GM12891 (cell line): ENCODE measurements at places on chromosomes 5 and 9.

DNA sequence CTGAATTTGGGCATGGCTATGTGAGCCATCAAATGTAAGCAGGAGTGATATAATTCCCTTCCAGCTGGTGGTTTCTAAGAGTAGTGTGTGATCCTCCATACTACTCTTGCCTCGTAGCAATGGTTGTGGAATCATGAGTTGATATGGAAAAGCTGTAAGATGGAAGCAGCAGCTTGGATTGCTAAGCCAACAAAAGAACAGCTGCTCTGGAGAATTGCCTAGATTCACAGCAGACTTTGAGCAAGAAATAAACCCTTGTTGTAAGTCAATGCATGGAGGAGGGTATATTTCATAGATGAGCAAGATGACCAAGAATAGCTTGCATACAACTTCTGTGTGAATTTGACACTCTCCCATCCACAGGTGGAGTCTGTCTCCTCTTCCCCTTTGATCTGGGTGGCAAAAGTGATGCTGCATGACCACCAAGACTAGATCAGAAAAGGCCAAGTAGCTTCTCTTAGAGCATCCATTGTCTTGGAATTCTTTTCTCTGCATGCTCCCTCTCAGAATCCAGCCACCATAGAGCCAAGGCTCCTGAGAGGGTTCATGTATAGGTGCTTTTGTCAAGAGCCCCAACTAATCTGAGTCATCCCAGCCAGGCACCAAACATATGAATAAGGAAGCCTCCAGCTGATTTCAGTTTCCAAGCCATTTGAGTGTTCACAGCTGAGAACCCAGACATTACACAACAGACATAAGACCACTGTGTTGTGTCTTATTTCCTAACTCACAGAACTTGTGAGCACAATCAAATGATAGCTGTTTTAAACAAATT, 79.0 kb downstream of the PRLR start:
- no peak for DNase-seq

DNA sequence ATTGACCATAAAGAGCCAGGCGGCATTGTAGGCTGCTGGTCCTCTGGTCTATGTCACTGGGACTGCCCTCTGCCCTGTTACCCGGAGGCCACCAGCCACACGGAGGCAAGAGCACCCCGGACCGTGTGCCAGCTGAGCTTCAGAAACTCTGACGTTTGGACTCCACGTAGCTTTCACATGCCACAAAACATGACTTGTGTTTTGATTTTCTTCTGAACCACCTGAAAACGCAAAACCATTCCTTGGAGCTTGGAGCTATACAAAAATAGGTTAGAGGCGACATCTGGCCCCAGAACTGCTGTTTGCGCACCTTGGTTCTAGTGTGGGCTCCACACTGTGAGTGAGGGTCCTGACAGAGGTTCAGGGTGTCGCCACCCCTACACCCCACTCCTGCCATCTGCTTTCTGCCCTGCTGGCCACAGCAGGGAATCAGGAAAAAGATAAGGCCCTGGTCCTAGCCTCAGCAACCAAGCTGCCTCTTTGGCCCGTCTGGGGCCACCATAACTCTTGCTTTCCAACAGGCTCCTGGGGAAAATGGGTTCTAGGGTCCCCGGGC, 151.3 kb upstream of the IRX2 start:
- no peak for DNase-seq

DNA sequence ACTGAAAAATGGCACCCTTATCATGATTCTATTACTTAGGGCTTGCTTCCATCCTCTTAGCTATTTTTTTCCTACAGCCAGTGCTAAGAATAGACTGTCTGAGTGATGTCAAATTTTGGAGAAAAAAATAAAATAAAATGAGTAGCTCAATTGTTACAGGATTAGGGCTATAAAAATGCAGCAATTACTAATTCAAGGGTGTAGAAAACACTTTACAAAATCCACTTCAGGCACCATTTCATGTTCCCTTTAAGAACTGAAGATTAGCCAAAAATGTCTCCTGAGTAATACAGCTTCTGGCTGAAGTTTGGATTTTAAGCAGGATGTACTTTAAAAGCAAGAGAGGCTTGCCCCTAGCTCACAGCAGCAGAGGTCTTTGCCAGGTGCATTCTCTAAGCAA, 240.5 kb upstream of the IRX1 start:
- DNase-seq: no peak

GRCh38 chr9:125043148-125043547, 100.2 kb downstream of the SCAI start:
- no peak for DNase-seq

DNA sequence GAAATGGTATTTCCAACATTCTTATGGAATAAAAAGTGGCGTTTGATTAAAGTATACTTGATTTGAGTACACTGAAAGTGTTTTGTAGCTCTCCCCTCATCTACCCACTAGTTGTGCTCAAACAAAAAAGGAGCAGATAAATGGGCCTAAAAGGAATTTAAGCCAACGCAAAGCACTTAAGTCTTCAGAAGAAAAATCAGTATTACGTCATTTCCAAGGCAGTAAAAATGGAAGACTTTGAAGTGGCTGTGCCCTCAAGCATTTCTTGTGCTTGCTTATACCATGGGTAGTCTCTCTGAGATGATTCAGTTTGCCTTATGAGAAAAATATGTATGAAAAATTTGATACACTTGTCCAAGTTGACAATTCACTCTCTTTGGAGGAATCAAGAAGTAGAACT, 279.9 kb upstream of the CD180 start:
- DNase-seq: no peak

DNA sequence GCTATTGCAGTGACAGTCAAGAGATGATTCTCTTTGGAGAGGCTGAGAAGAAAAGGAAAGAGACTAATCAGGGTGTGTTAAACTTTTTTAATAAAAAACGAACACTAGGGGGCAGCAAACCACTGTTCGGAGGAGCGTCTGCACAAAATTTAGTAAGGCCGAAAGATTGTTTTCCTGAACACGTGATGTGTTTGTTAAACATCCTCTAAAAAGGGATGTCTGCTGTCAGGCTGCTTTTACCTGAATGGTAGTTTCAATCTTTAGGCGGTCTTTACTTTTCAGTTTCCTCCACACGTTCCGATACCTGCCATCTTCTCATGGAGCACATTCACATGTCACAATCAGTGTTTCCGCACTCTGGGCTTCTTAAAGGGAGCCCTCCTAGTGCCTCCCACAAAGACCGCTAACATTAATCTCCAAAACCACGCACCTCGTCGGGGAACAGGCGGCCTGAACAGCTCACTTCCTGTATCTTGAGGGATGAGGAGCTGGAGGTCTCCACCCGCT, 125.2 kb downstream of the GPBP1 start:
- DNase-seq: no peak

DNA sequence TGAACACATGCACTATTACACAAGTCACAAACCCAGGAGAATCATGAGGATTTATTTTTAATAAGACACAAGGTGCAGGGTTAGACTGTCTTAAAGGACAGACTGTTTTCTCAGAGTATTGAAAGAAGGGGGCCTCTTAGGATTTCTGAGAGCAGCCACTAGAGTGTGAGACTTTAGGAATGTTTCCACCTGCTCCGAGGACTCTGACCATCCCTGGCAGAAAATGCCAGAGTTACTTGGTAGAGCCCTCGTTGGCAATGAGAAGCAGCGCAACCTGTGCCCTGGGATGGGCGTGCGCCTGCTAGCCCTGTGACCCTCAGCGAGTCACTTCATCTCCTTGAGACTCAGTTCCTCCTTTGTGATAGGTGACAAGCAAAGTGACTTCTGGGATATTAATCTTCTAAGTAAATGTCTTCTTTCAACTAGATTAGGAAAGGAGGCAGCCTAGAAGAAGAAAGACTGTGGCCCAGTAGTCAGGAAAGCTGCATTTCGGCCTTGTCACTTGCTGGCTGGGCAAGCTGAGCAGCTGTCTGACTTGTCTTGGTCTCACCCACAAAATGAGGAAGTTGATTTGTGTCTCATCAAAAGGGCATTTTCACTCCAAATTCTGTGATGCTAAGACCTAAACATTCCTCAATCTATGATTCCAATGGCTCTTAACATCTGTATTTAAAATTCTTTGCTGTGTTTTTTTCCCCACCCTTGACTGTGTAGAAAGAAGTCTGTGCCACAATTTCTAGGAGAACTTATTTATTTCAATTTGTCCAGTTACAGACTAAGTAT, 60.5 kb downstream of the PTCD2 start:
- peak; percentile 23 for DNase-seq

- no peak for DNase-seq
Observed at GRCh38 chr5:3300726-3301125, 294.9 kb upstream of the IRX1 start.

- no peak for DNase-seq
Observed at GRCh38 chr9:7147121-7148090, 389.6 kb downstream of the KDM4C start.

- DNase-seq: no peak
Observed at GRCh38 chr5:75202935-75203334, 33.7 kb downstream of the ANKRD31 start.

GRCh38 chr9:110334183-110334582, 3.5 kb downstream of the TXNDC8 start:
- no peak for DNase-seq

DNA sequence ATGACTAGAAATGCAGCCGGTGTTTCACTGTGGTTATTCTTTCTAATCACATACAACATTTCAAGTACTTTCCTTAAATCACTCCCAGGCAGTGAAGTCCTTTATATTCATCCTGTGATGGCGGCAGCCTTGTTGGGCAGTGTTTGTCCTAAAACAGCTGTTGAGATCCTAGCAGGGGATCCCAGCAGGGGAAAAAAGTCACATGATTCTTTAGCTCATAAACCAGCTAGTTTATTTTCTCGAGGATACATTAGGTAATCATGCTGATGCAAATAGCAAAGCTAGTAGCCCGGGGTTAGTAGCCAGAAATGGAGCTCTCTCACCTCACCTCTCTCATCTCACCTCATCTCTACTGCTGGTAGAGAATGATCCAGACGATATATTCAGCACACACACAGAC, 70.5 kb downstream of the FOXD1 start:
- no peak for DNase-seq

DNA sequence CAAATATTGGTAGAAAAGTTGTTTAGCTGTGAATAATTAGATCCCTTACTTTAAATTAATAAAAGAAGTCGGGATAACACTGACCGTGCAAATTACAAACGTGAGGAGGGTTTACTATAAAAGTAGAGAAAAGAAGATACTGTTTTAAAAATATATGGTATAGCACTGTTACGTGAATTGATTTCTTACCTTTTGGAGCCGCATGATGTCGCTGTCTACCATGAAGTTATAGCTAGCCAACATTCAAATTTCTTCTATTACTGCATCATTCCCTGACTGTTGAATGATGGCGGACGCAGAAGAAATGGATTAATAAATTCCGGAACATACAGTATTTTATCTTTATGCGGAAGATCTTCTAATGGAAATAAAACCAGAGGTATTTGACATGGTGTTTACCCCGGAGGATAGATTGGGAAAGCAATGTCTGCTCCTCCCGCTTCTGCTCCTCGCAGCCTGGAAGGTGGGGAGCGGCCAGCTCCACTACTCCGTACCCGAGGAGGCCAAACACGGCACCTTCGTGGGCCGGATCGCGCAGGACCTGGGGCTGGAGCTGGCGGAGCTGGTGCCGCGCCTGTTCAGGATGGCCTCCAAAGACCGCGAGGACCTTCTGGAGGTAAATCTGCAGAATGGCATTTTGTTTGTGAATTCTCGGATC, at the start of gene PCDHA6:
Gene PCDHA6, plus strand, starts transcription at position 257 of the 658 bp plus-strand sequence. Its CDS starts 132 bp downstream, at position 389.
- DNase-seq: no peak
